ENCODE measurements at places on chromosomes 6 and 20.

DNA sequence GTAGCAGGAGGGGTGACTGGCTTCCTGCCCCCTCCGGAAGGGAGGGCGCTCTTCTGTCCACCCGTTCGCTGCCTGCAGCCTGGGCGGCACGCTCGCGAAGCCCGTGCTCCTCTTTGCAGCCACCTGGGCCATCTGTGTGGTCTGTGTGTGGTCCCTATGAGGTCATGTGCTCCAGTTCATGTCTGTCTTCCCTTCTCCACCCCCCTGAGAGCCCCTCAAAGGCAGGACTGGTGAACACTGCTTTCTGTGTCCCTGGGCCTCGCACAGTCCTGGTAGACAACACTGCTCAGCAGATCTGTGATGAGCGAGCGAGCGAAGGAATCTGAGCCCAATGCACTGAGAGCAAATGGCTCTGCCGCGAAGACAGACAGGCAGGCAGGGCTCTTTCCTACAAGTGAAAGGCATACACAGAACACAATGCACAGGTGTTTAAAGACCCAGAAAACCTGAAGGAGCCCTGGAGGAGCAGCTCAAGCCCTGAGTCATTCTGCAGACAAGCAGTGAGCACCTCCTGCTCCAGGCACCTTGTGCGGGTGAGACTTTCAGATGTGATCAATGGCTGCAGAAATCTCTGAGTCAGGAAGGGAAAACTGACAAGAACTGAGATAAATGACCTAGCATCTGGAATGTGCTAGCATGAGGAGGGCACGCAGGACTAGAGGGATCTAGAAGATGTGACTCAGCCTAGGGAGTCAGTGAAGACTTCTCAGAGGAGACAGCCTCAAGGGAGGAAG is 27.1 kb downstream of the PPP1R3G start:
- DNase-seq, result peak; percentile 75

DNA sequence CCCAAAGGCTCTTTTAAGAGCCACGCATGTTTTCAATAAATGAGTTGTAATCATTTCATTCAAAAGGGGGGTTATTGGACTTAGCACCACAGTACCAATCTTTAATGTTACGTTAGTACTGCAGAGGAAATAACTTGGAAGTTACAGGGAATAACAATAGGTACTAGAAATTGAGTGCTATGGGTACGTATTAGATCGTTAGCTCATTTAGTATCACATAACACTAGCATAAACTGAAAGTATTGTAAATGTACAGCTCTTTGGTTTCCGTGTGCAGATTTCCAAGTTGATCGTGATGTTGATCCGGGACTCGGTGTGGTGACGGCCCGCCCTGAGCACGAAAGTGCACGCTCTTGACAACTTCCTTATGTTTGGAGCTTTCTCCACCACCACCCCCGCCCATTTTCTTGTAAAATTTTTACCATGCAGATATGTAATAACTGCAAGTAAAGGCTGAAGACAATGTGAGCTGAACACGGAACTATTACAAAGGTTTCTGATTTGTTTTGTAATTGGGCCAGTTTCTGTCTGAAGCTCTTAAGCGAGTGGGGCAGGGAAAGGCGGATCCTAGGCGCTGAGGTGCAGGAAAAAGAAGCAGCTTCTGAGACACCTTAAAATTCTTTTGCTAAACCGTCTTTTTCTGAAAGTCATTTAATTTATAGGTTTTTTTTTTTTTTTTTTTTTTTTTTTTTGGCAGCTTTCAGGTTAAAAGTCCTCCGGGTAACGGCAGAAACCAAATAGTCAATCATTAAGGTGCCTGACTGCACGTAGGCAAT is 71.5 kb downstream of the HFE start:
- peak; percentile 53 for DNase-seq

- no peak for DNase-seq
These were observed 77.9 kb downstream of the TMEM242 start for GRCh38 chr6:157245436-157245835.

GRCh38 chr20:18058661-18059467 is 1.1 kb upstream of the OVOL2 start:
- no peak for DNase-seq

DNA sequence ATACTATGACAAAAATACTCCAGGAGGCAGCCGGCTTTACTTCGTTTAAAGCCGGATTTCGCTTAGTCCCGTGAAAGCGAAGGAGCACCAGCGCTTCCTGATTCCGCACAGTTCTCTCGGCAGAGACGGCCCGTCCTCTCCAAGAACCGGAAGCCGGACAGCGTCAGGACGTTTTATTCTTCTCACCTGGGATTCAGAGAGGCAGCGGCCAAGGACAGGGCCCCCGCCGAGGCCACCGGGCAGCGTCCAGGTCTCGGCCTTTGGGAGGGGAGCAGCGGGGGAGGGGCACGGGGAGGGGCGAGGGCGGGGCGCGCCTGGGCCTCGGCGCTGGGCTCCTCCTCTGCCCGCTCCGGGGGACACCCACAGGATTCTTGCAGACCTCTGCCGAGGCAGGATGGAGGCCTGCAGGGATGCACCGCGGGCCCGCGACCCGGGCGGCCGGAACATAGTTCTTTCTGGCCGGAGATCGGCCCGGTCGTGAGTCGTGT is 2.8 kb upstream of the DIDO1 start:
- DNase-seq, result peak; percentile 58

DNA sequence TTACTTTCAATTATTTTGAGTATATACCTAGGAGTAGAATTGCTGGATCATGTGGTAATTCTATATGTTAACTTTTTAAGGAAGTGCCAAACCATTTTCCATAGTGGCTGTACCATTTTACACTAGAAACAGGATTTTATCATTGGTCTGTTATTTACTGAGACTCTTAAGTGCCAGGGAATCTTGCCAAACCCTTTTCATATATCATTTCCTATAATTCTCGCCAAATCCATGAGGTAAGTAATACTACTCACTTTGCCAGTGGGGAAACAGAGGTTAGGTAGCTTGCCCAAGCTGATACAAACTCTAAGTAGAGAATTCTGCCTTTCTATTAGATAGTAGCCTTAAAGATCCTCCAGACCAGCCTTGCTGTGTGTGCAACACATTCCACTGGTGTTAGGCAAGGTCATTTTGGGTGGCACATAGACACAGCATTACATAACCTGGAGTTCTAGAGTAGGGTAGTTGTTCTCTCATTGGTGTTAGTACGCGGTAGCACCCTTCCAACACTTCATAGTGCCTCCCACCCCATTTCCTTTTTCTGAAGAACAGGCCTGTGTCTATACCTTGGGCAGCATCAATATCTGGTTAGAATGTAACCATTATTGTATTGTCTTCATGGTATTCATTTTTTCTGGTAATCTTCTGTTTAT is 65.5 kb downstream of the ARID1B start:
- DNase-seq, result no peak

DNA sequence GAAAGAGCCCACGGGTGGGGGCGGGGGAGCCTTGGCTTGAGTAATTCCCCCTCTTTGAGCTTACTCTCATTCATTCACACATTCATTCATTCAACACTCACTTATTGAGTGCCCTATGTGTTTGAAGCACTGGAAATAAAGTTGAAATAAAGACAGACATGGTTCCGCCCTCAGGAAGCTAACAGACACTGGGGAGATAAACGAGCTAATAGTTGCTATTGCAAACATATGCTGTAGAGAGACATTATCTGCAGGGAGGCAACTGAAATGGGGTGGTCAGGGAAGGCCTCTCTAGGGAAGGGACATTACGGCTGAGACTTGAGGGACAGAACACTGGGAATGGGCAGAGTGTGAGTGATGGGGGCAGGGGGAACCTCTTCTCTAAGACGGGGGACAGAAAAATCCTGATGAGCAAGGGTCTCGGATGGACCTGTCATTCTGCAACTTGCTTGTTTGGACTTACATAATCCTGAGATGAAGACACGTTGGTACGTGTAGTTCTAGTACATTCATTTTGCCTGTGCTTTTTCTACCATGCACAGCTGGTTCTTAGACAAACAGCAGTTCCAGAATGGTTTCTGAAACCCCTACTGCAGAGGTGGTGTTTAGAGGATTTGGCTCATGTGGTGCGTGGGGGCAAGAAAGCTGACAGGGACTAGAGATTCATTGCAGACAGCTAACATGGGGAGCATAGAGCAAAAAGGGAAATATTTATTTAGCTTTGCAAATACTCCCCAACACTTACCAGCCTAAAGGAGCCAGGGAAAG is 71.1 kb upstream of the BLCAP start:
- no peak for DNase-seq

DNA sequence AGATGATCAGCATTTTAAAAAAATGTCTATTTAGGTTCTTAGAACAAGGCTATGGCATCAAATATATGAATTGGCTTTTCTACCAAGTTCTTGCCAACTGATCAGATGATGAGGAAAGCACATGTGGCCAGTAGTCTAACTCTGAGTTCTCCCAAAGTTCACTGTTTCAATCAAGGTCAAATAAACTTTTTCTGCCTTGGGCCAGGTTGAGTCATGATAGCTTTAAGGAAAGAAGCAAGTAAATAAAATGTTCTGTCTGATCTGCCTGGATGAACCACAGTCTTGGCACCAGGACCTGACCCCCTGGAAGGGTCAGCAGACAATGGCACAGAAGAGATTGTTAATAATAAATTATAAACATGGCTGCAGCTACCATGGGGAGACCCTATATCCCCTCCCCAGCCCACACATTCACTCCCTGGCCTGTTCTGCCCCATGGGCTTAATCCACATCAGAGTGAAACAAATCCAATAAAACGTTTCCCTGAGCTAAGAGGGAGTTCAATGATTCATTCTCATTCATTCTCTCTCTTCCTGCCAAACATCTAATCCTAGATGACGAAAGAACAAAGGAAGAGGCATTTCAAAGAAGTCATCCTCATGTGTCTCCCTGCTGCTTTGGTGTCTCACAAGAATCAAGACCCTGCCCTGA is 661.6 kb downstream of the DHX35 start:
- DNase-seq, result peak; percentile 5
